Erythroblast (primary cell): ENCODE measurements at places on chromosomes 2 and 18.

DNA sequence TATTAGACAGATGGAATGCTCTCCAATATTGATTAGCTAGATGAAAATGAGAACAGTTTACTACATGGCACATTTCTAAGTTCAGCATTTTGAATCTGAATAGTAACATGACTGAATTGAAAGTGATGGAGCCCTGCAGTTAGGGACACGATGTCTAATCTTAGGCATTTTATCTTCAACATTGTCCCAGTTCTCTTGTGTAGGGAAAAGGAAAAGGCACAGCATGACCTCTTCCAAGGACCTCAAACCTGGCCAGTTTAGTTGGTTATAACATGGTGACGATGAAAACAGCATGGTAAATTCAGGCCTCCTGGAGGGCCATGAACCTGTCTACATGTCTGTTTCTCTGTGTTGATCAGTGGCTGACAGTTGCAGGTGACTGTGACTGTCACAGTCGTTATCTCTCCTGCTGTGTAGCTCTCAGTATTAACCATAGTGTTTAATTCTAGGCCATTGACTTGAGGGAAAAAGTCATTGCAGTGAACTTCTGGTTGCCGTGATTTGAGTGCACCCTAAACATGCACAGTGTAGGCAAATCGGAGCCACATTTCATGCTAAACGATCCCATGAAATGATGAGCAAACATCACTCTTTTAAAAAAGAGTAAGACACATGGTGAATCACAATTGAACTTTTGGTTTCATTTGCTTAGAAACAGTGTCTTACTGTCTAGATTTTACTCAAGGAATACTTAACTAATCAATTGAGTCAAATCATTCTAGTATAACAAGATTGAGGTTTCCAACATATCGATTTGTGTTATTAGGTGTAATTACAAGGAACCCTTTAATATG lies 129.7 kb downstream of the PHLPP1 start:
- no peak for DNase-seq

DNA sequence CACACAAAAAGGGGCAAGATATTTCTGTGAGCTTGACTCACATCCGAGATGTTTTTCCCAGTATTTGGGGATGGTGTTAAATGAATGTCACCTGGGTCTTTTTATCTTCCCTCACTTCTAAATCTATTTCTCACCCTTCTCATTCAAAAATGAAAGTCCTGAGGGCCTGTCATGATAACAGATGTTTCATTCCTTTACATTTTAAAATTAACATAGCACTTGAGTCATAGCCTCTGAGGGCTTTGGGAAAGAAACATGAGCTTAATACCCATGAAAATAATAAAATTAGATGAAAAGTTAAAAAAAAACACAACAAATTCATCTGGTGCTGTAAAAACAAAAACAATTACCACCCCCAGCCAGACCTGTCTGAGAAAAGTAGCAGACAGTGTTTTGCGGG lies 226.7 kb downstream of the HNMT start:
- DNase-seq = no peak

DNA sequence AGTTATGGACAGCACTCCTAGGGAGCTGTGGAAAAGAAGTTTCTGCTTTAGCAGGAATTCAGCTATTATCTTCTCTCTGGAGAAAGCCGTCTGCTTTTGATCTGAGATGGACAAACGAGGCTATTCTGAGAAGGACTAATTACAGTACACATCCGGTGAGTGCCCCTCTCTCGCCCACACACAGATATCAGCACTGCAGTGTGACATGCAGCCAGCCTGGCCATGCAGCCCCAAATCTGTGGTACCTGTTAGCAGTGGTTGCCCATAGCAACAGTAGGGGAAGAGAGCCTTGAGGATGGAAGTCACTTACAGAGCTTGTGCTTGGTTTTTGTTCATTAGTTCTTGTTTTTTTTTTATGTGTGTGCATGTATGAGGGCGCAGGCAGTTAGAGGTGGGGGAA lies 73.9 kb upstream of the TRIB2 start:
- DNase-seq = no peak

DNA sequence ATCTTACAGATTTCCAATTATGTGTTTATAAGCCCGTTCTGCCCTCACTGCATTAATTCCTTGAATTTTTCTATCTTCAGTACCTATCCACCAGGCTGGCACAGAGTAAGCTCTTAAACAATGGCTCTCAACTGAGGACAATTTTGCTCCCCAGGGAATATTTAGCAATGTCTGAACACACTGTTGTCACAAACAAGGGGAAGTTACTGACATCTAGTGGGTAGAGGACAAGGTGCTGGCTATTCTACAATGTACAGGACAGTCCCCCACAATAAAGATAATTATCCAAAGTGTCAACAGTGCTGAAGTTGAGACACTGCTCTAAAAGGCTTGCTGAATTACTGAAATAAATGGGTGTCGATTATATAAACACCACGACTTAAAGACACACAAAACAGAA lies 5.0 kb downstream of the NDUFS1 start:
- DNase-seq = peak; percentile 8

DNA sequence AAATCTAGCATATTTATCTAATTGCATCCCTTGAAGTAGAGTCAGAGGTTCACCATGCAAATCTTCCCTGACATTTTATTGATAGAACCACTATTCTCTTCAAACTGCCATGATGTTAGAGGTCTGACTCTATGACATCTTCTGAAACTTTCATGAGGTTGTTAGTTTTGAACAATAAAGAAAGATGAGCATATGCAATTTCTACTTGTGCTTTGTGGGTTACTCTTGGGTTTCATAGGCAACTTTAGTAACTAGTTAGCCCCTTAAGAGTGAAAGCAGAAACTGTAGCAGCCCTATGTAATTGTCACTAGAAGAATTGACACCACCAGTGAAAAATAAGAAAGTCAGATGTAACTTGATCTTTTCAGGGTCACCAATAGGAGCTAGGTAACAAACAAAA lies 53.1 kb upstream of the ZEB2 start:
- no peak for DNase-seq

DNA sequence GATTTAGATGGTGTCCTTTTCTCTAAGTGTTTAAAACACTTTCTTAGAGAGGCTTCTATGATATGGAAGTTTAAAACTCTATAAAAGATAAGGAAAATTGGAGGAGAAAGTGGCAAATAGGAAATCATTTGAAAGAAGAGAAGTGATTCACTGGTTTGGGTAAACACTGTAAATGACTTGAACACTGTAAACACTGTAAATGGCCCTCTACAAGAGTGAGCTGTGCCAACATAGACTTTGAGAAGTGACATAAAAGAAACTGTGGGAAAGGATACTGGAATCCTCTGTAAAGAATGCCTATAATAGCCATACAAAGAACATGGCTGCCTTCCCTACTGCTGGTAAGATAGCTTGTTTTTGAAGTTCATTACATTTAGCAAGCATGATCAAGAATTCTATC lies 210.9 kb upstream of the SIX3 start:
- no peak for DNase-seq

- DNase-seq = peak; percentile 41
These were observed 6.7 kb upstream of the COMMD1 start for GRCh38 chr2:61898810-61899209.

- DNase-seq = no peak
These were observed 287.0 kb downstream of the TCF4 start for GRCh38 chr18:55300936-55301531.

DNA sequence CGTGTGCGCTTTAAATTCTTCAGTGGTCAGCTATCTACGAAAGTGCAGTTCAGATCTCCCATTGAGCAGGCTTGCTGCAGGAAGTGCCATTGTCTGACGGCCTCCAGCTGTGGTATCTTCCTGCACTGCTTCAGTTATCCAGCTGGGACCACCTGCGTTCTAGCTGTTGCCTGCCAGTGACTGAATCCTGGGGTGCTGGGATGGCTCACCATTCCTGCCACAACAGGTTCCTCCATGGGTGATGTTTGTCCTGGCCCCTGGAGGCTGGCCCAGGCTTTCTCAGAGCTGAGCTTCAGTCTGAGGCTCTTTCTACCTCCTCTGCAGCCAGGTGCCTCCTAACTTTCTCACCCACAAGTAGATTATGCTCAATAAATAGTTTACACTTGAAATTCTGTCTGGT lies 498.5 kb upstream of the HS6ST1 start:
- DNase-seq = no peak

DNA sequence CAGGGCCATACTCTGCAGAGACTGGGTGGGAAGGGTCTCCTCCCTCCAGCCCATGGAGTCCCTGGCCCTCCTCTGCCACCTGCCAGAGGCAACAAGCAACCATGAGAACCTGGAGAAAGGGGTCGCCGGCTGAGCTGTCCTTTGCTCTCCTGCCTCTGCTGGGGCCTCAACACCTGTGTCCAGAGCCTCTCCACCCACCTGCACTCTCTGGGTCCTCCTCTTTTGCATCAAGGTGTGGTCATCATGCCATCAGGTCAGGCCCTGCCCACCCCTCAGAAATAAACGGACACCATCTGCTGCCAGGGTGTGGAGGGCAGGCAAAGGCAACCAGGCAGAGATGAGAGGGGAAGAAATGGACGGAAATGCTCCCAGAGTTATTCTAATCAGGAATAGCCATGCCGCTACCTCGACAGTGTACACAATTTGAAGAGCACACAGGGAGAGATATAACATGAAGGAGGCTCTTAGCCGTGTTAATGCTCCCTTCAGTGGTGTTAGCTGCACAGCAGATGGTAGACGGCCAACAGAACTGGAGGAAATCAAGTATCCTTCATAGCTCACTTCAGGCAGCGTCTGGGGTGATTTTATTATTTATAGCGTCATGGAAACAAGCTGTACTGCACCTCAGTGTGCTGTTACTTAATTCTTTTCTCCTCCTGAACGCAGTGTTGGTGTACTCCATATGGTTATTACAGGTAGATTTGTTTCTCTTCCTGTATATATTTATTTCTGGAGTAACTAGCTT lies 247.9 kb downstream of the TSN start:
- DNase-seq = no peak

DNA sequence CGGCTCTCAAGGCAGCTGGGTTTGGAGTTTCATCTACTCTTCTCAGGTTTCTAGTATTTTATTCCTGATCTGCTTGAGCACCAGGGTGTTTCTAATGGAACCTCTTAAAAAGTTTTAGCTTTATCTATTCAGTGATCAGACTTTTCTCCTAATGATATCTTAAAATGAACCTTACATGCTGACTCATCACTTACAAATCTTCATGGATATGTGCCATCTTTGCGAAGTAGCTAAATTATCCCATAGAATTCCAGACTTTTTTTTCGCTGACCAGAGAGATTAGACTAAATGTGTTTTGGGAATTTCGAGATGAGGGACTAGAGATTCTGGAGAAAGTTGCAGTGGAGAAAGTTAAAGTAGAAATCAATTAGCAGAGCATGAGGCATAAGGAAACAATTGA lies 401.0 kb downstream of the GRB14 start:
- DNase-seq = no peak

- no peak for DNase-seq
These were observed 365.3 kb downstream of the ERBB4 start for GRCh38 chr2:212173331-212173730.

GRCh38 chr2:86229221-86229620 lies 30.0 kb downstream of the MRPL35 start:
- DNase-seq = no peak

DNA sequence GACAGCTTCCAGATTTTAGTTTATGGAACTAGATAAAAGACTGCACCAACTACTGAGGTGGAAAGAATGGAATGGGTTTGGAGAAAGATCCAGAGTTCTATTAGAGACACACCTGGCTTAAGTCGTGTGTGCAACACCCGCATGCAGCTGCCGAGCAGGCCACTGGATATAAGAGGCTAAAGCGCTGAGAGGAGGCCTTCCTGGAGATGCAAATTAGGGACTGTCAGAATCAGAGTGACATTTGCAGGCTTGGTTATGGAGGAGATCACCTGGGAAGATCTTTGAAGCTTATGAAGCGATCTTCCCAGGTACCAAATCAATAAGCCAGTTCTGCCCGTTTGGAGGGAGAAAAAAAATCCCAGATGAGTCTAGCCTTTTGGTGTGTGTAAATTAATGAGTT lies 30.4 kb upstream of the KLHL29 start:
- no peak for DNase-seq

- DNase-seq = no peak
These were observed 335.7 kb upstream of the HS6ST1 start for GRCh38 chr2:128654408-128654807.
